Activated naive CD4-positive, alpha-beta T cell (primary cell): ENCODE measurements at places on chromosomes 12 and 14.

DNA sequence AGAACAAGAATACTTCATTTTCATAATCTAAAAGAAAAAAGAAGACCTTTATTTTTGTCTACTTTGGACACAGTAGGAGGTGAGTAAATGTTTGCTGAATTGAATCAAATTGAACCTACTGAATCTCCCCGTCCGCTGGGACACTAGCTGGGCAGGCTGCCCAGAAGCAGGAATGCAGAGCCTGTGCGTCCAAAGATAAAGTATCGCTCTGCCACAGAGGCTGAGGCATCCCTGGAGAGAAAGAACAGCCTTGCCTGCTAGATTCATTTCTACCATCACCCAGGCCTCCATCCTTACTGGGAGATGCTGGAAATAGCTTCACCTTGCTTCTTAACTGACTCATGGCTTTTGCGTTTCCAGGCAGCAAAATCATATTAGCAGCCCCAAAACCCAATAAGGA is 64.1 kb upstream of the TSPAN11 start:
- no peak for DNase-seq

DNA sequence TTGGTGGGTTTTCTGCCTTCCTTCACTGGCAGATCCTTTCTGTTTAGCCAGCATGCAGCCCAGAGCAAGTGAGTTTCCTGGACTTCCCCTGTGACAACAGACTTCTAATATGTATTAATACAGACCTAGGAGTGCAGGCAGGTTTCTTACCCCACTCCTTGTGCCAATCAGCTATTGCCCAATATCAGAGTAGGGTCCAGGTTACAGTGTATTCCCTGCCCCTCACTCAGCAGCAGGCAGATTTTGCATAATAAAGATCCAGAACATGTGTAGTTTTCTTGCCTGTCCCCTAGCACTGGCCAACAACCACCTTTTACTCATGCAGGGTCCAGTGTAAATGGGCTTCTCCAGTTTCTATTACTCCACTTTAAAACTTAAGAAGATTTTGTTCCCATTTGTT is 4.7 kb upstream of the SMIM10L1 start:
- DNase-seq, result no peak

GRCh38 chr12:29569132-29569757 is 71.8 kb upstream of the OVCH1 start:
- DNase-seq, result no peak

DNA sequence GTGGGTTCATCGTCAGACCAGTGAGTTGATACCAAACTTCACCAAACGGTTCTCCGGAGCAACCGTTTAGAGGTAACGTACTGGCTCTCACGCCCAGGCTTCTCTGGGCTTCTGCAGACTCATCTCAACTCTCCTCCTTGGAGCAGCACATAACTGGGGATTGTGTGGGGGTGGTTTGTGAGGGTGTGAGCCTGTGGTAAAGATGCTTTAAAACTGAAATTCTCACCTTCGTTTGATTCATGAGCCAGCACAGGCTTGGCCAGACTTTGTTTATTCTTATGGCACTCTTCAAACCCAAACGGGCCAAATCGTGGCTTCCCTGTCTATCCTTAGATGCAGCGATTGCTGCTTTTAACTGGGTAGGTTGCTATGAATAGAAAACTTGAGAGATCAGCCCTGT is 121.3 kb downstream of the SAMD4A start:
- no peak for DNase-seq

GRCh38 chr14:78933948-78934524 is 763.9 kb downstream of the NRXN3 start:
- DNase-seq, result no peak

GRCh38 chr12:109675411-109675810 is 38.2 kb upstream of the FAM222A start:
- no peak for DNase-seq

GRCh38 chr14:78982551-78982950 is 812.4 kb downstream of the NRXN3 start:
- DNase-seq, result no peak

DNA sequence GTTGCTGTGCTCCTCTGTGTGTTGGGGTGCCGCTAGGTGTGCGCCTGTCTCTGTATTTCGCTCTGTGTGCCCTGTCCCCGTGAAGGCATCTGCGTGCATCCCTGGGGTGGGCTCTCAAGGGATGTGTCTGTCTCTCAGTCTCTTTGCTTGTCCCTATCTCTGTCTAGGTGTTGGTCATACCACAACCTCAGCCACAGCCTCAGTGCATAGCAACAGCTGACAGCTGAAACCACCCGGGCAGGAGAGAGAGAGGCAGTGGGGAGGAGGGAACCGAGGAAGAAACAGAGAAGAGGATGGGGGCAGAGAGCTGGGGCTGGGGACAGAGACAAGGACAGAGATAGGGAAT is 953 bp upstream of the NXPH4 start:
- DNase-seq, result no peak

GRCh38 chr12:12087693-12088034 is 16.9 kb downstream of the BCL2L14 start:
- no peak for DNase-seq

GRCh38 chr14:95341115-95341514 is 21.4 kb upstream of the CLMN start:
- no peak for DNase-seq

DNA sequence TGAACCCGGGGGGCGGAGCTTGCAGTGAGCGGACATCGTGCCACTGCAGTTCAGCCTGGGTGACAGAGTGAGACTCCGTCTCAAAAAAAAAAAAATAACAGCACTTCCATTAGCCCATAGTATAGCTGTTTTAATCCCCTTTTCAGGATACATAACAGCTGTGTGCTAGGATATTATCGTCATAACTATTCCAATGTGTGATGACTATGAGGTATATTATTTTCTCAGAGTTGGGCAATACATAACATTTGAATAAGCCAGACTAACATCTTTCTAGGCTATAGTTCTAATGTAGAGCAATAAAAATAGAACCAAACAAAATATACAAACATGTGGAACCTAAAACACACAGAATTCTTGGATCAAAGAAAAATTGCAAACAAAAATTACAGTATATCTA is 57.1 kb downstream of the MARK3 start:
- DNase-seq, result no peak

GRCh38 chr14:28767030-28767852 is 654 bp downstream of the FOXG1 start:
- no peak for DNase-seq

DNA sequence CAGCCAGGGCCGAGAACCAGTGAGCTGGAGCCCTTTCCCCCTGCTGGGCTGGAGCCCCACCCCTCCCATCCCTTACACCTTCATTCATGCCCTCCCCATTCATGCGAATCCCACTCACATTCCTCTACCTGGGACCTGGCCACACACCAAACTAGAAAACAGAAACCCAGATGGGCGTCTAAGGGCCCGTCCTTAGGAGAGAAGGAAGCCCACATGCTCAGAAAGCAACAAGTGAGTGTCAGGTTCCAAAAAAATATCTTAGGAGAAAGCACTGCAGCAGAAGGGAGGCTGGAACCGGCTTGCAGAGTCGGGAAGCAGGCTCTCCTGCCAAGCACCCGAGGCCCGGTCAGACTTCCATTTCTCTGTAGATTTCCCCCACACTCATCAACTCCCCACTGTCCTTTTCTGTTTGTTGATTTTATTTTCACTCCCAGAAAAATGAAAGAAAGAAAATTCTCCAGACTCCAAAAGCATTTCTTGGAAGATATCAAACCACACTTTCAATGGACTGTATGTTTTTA is 13.6 kb downstream of the BCL11B start:
- no peak for DNase-seq

DNA sequence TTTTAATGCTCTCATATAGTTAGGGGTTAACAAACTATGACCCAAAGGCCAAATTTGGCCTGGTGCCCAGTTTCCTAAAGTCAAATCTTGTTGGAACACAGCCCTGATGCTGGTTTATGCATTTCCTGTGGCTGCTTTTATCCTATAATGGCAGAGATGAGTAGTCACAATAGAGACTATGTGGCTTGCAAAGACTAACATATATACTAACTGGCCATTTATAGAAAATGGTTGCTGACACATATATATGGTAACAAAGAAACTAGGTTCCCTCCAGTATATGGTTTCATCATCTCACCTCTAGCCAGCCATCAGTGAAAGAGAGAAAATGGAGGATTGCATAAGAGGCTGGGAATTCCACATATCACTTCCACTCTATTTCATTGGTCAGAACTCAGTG is 10.8 kb downstream of the NAV3 start:
- DNase-seq, result no peak

- DNase-seq, result no peak
Observed at GRCh38 chr12:67613040-67613439, 35.5 kb upstream of the DYRK2 start.

GRCh38 chr12:123906711-123907420 is 65.8 kb downstream of the CCDC92 start:
- DNase-seq, result no peak

- no peak for DNase-seq
Observed at GRCh38 chr12:65955452-65955851, 131.2 kb downstream of the HMGA2 start.

DNA sequence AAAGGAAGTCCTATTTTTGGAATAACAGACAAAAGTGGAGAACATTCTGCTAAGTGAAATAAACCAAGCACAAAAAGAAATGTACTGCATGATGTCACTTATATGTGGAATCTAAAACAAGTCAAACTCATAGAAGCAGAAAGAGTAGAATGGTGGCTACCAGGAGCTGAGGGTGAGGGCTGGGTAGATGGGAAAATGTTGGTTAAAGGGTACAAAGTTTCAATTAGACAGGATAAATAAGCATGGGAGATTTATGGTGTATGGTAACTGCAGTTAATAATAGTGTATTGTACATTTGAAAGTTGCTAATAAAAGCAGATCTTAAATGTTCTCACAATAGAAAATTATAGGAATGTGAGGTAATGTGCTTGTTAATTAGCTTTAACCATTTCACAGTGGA is 12.8 kb downstream of the LUM start:
- DNase-seq, result no peak
